ENCODE measurements at places on chromosomes 4 and X.
A peak's percentile ranks its signal among the peaks of the same experiment; 100 is the strongest.

GRCh38 chr4:30380404-30380998 lies 339.7 kb upstream of the PCDH7 start:
- peak; percentile 39 for DNase-seq

DNA sequence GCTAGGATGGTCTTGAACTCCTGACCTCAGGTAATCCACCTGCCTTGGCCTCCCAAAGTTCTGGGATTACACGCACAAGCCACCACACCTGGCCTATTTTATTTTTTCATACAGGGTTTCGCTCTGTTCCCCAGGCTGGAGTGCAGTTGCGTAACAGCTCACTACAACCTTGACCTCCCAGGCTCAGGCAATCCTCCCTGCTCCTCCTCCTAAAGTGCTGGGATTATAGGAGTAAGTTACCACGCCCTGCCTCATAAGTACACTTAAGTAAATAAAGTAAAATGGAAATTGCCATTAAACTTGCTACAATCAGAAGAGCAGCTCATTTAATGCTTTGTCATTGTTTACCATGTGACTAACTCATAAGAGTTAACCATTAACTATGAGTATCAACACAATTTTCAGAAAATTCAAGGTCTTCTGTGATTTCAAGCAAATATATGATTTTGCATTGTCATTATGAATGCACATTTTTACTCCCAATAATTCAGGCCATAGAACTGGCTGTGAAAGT lies 12.3 kb downstream of the UGDH start:
- no peak for DNase-seq

- DNase-seq = no peak
Observed at GRCh38 chrX:149322316-149322715, 182.8 kb downstream of the IDS start.

- no peak for DNase-seq
Observed at GRCh38 chr4:97531351-97531750, 611.9 kb downstream of the STPG2 start.

DNA sequence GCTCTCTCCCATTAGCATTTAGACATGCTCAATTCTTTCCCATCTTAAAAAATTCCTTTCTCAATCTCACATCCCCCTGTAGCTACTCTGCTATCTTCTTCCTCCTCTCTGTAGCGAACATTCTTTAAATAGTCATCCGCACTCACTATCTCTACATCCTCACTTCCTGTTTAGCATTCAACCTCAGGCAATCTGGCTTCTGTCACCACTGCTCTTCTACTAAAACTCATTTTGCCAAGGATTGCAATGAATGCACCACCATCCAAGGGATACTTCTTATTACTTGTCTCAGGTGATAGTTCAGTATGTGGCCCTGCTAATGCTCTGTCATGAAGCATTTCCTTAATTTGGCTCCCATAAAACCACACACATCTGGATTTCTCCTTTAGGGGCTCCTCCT lies 10.9 kb upstream of the TET2 start:
- DNase-seq = peak; percentile 31

GRCh38 chr4:3079694-3080123 lies 5.2 kb downstream of the HTT start:
- peak; percentile 93 for DNase-seq

DNA sequence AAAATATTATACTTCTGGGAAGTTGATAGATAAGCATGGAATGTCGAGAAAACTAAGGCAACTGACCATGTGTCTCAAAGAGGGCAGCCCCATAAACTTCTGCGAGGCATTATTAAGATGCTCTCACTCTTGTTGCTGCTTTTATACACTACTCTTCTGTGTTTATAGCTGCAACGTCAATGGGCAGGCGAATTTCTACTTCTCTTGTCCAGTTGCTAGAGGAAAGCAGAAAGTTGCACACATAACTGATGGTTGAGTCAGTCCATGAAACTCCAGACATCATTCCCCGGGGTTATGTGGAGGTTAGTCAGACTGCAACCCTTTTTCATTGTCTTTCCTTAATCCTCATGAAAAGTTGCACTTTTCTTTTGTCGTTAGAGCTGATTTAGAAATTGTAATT lies 39.8 kb downstream of the VCX3B start:
- no peak for DNase-seq
